ENCODE measurements at places on chromosomes 16 and 17. TPM values are rescaled to one million over a fixed set of nuclear protein-coding genes. Genes with fewer than 3 reads are reported as not detected.
A peak's percentile ranks its signal among the peaks of the same experiment; 100 is the strongest.

Gene SLC38A8
- not detected for polyA plus RNA-seq

Gene KRTAP9-2
- polyA plus RNA-seq, result not detected

Gene ITGA2B
- polyA plus RNA-seq, result 5.8 TPM

Gene USP43
- 8.7 TPM for polyA plus RNA-seq

Gene ZNF646
- 12.8 TPM for polyA plus RNA-seq

Gene HS3ST6
- 0.21 TPM for polyA plus RNA-seq

Gene TP53TG3C
- not detected for polyA plus RNA-seq

- DNase-seq, result no peak
These were observed 33.4 kb downstream of the SOX8 start for GRCh38 chr16:1014771-1015495.

GRCh38 chr16:85593494-85594221 is 19.5 kb upstream of the GSE1 start:
- no peak for DNase-seq

DNA sequence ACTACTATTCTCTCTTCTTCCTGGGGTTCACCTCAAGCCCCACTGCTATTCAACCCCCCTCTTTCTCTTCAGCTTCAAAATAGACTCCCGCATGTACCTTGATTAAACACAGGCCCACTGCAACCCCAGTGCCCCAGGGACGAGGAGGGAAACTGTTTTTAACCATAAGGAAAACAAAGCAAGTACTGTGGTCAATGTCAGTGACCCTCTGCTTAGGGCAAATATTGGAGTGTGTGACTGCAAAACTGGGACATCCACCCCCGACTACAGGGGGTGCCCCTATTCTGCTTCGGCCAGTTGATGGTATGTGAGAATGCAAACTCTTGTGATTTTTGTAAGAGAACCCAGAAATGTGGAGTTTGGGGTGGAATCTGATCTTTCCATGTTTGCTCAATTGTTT is 9.5 kb upstream of the PNPO start:
- no peak for DNase-seq

DNA sequence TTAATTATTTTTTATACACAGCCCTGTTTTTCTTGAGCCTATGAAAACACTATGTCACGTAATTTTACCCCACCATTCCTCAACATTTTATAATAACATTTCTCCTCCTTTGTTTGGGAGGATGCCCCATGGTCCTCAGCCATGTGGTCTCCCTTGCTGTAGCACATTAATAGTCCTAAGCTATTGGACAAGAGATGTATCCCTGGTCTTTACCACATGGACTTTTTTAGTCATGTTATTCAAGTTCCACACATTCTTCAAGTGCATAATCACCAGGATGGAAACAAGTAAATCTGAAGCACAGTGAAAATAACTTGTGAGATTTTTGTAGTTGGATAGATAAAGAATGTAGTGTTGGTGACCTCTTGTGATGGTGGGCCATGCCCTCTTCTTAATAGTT is 2.0 kb upstream of the KRTAP2-3 start:
- DNase-seq, result no peak

GRCh38 chr17:50222922-50223321 is 21.5 kb upstream of the COL1A1 start:
- DNase-seq, result no peak

DNA sequence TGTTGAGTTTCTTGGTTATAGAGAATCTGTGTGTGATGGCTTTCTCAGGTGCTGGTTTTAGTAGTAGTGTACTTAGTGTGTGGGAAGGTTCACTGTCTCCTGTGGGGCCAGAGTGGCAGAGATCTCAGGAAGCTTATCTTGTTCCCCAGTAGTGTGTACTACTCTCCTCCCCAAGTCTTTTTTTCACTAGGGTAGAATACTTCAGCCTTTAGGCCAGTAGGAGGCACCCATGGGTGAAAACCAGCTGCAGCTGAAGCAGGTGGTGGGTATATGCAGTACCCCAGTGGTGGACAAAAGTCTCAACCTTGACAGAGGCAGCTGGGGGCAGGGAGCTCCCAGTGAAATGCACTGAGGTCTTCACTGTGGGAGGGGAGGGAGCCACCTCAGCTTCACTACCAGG is 109.9 kb downstream of the PHKB start:
- no peak for DNase-seq

DNA sequence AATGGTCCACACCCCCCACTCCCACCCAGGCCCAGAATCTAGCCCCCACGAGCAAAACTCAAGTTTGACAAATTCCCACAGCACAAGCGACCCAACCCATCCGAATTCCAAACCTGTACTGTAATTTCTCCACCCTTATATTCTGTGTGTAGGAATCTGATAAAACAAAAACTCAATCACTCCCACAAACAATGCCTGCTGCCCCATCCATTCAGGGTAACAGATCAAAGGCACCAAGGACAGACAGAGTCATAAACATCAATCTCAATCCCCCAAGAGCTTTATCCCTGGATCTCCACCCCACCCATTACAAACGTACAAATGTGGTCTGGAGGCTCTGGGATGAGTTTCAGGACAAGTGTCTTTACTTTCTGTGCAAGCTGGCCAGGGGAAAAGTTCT is 157.8 kb downstream of the AXIN2 start:
- DNase-seq, result no peak

DNA sequence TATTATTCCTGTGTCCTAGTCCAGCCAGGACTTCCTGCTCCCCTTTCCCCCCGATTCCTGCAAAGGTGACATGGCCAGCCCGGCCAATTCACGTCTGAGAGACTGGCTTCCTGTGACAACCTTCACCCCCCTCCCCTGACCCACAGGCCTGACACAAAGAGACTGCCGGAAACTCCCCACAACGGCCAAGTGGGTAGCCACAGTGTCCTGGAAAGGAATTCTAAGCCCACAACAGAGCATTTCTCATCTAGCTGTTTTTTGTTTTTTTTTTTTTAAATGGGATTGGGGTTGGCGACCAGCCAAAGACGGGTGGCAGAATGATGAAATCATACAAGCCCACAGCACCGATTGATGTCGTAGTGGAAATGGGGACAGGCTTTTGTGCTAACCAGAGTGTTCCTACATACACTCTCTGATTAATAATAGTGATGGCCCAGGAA is 2.8 kb upstream of the XAF1 start:
- DNase-seq, result peak; percentile 15

- no peak for DNase-seq
These were observed 77.1 kb upstream of the DNAH17 start for GRCh38 chr17:78654325-78654724.
